Kidney tubule cell (primary cell): ENCODE measurements at places on chromosomes 6 and 20.

DNA sequence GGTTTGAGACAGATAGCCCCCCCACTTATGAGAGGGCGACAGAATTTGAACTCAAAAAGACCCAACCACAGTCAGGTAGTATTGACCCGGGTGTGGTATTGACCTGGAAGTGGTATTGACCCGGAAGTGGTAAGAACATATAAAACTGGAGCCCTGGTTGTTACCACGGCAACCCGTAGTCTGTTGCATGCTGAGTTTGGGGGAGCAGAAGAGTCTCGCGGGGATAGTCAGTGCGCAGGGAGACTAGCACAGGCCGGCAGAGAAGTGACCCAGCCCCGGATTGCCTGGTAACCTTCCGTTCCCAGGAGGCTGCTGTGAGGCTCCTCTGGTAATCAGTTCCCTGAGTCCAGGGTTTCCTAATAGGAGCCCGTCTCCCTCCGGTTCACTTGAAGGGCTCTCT, 96.2 kb downstream of the SNX5 start:
- no peak for DNase-seq

- DNase-seq: no peak
These were observed 57.1 kb downstream of the PSMG4 start for GRCh38 chr6:3315841-3316240.

- no peak for DNase-seq
These were observed 13.3 kb upstream of the KCNG1 start for GRCh38 chr20:51036226-51036625.

- DNase-seq: no peak
These were observed 56.7 kb downstream of the TRIM27 start for GRCh38 chr6:28867086-28867409.

DNA sequence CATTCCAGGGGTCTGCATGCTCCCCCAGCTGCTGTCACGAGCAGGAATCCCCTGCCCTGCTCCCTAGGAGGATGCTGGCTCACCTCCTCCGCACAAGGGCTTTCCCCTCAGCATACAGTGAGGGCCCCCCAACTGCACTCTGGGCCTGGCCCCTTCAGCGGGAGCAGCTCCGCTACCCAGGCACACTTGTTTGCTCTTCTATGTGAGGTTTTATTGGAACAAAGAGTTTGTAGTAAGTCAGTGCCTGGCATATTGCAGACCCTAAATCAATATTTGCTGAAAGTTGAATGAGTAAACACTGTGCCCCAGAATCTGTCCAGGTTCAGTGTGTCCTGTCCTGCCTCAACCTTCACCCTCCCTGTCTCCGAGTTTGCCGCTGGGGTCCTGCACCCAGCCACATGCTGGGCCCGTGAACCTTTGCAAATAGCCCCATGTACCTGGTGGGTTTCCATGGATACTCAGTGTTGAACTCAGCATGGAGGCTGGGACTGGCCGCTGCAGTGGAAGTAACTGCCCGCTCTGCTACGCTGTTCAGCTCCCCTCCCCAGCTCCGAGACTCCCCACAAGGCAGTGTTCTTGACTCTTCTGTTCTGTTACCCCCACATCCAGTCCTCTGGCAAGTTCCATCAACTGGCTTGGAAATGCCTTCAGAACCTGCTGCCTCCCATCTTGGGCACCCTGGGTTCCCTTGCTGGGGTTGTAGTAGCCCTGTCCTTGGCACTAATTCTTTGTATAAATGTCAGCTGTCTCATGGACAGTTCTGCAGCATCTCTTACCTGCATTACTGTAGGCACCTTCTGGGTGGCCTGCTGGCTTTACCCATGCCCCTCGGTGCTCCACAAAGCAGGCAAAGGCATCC, 15.7 kb downstream of the SLC22A1 start:
- DNase-seq: no peak

- no peak for DNase-seq
These were observed 167.9 kb upstream of the SYNCRIP start for GRCh38 chr6:85810558-85810957.

GRCh38 chr6:79813854-79814709, 133.3 kb downstream of the ELOVL4 start:
- DNase-seq: peak; percentile 65
